ENCODE measurements at places on chromosomes 16 and 17.

DNA sequence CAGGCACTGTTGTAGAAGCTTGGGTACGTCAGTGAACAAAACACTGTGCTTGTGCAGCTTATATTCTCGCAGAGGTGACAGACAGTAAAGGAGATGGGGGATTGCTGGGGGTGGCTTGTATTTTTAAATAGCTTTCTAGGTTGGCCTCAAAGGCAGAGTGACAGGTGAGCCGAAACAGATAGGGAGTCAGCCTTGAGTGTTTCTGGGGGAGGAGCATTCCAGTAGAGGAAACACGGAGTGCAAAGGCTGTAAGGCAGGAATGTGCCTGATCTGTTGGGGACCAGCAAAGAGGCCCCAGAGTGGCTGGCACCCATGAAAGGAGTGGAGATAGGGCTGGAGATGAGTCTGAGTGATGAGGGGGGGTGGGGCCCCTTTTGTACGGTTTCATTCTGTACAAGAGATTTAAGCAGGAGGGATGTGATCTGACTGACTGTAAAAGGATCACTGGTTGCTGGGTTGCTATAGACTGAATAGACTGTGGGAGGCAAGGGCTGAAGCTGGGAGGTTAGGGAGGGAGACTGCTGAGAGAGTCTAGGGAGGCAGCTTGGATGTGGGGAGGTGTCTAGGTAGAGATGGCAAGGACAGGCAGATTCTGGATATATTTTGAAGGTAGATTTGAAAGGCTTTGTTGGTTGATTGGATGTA, 15.2 kb downstream of the NUP93 start:
- no peak for DNase-seq

- DNase-seq = no peak
These were observed 20.0 kb upstream of the SLC35G3 start for GRCh38 chr17:35214192-35214591.

DNA sequence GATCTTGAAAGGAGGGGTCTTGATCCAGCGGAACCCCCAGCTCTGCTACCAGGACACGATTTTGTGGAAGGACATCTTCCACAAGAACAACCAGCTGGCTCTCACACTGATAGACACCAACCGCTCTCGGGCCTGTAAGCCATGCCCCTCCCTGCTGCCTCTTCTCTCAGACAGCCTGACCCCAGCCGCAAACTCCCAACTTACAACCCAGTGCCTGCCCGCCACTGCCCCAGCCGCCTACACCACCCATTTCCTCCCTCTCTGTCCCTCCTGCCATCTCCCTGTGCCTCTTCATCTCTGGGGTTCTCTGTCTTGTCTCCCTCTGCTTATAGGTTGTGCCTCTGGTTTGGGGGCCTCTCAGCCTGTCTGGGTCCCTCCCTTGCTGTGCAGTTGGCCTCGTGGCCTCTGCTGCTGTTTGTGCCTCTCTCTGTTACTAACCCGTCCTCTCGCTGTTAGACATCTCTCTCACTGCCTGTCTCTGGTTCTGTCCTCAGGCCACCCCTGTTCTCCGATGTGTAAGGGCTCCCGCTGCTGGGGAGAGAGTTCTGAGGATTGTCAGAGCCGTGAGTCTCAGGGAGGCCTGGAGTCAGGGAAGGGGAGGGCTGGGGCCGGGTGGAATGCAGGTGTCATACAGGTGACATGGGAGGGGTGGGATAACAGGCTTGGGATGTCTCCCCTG, 9.6 kb downstream of the ERBB2 start:
- DNase-seq = no peak

DNA sequence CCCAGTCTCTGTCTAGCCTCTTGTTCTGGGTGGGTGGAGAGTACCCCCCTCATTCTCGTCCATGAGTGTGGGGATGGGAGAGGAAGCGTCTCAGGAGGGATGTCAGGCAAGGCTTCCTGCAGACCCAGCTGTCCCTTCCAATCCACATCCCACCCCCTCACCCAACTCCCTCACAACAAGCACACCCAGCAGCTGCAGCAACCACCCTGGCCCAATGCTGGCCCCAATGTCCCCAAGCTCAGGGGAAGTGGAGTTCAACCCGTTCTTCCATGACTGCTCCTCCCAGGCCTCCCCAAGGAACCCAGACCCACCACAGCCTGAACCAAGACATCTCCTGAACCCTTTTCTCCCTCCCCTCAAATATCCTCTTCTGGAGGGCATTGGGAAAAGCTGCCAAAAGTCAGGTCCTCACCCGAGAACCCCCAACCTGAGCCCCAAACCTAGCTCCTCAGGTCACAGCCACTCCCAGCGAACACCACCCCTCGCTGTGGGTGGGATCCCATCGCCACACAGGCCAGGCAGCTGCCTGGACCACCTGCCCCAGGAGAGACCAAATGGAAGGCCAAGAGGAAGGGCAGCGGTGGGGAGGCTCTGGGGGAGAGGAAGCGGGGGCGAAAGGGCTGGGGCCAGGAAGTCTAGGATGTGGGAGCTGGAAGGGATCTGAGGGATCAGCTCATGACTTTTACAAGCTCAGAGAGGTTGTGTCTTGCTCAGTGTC, 47.6 kb downstream of the FZD2 start:
- no peak for DNase-seq

DNA sequence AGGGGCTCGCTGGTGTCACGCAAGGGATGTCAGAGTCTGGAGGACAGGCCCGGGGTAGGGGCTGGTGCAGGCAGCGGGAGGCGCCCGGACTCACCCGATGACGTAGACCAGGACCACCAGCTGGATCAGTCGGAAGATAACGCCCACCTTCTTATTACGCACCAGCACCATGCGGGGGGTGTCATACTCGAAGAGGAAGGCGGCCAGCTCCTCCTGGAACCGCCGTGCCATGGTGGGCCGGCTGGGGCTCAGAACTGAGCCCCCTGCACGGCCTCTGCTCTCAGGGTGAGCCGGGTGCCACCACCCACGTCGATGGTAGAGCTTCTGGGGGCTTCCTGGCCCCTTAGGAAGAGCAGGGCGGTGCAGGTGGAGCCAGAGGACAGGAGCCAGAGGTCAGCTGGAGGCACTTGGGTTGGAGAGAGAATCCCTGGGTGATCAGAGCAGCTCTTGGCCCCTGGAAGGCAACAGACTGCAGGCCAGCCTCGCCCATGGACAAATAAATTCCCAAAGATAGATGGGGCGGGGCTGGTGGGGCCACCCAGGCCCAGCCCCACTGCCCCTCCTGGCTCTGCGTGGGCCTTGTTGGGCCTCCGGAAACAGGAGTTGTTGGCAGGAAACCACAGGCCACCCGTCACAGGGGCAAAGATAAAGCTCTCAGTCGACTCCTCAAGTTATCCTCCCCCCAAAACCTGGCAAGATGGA, at the start of gene P2RX1:
TSS of gene P2RX1 (minus strand) at position 471 of the 702 bp plus-strand sequence. CDS start at position 231, 240 bp downstream.
- no peak for DNase-seq

DNA sequence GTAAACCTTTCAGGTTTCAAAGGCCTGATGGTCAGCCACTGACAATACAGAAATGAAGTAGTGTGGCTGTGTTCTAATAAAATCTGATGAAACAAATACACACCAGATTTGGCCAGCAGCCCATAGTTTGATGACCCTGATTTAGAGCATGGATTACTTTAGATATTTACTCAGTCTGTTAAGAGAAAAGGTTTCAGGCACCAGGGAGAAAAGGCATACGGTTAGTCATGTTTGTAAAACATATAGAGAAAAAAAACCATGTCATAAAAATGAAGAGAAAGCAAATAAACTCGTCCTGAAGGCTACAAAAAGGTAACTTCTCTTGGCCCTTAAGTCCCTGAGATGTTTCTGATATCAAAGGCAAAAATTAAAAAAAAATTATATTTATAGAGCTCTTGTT, 112.1 kb downstream of the ADAMTS18 start:
- no peak for DNase-seq
